ENCODE measurements at places on chromosomes 1 and 21.

DNA sequence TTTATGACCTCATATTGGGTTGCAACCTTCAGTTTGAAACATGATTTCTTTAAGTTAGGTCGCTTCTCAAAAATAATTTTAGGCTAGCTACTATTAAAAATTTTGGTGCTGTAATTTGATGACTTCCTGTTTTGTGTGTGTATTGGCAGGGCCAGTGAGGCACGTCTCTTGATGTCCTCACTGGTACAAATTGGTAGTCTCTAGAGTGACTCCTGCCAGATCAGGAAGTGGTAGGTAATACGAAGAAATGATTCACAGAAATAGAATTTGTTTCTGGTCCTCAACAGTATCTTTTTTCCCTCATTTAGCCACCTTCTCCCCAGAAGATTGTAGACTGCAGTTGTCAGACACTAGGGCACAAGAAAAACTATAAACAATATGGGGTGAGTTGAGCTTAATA, 120.9 kb upstream of the KIAA1614 start:
- no peak for DNase-seq

- no peak for DNase-seq
These were observed 87.4 kb downstream of the GPR52 start for GRCh38 chr1:174535207-174535606.

DNA sequence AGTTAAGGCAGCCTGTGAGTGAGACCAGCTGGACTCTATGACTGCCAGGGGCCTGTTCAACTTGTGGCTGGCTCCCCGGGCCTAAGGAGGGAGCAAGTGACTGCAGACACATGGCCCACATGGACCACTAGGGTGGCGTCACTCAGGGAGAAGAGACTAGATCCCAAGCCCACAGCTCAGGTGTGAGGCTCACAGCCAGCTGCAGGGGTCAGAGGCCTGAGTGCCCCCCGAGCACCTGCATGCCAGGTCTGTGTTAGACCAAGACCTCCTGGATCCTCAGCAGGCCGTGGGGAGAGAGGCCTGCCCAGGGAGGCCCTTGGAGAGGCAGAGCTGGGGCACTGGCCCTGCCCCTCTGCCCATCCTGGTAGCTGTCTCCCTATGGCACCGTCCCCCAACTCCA, 142.4 kb upstream of the RUNX3 start:
- no peak for DNase-seq

GRCh38 chr1:42138586-42138985, 14.6 kb upstream of the GUCA2B start:
- DNase-seq, result no peak

DNA sequence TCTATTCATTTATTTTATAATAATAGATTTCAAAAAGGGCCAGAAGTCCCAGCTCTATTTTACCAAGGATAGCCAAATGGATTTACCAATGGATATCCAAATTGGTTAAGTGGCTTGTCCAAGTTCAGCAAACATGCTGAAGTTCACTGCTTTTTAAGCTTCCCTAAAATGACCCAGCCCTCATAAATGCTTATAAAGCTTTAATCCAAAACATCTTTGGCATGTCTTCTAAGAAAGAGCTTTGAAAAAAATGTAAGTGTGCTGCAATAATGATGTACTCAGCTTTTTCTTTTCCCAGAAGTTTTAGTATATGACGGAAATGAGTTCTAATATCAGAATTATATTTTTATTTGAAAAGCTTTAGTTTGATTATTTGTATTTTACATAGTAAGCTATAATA, 451.5 kb upstream of the ADAMTS5 start:
- no peak for DNase-seq

GRCh38 chr1:2595261-2595811, 8.8 kb downstream of the PRXL2B start:
- no peak for DNase-seq

GRCh38 chr1:13782634-13783360, 82.8 kb downstream of the PRDM2 start:
- no peak for DNase-seq
